Activated B cell treated with CpG ODN at 0.5 μM for 24 hours (primary cell): ENCODE measurements at places on chromosomes 16 and 17. TPM values are rescaled to one million over a fixed set of nuclear protein-coding genes. Genes with fewer than 3 reads are reported as not detected.

DNA sequence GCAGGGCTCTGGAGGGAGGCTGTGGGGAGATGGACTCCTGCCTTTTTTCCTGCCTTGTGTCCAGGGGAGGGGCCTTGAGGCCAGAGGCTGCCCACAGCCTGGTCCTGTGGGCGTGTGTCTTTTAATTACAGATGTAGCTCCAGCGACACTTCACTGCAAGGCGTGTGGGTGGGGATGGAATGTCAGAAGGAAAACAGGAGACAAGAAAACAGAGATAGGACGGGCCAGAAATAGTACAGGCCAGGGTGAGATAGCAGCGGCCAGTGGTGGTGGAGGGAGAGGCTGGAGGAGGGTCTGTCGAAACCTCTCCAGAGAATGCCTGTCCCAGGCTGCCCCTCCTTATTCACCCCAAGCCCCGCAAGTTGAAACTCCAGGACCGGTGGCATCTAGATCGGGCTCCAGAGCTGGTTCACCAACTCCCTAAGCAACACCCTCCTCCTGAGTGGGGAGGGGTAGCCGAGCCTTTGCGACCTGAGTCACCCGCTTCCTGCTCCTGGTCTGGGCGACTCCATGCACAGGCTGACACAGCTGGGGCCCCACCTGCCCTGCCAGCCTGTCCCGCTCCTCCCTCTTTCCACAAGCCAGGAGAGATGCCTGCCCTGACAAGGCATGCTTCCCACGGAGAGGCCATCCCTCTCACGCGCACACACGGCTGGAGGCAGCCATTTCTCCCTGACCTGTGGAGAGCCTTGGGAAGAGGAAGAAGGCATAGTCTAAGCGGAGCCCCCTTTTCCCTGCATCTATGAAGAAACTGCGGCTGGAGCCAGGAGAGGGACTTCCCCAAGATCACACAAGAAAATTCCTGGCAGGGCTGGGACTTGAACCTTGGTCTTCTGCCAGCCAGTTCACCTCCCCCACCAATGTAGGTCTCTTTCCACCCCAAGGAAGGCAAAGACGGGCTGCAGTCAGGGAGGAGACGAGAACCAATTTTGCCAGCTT lies 6.6 kb upstream of the JUP start:
- H3K4me3 ChIP-seq, result no peak overlapping the region
- H3K4me1 ChIP-seq, result peaks cover 8% of the 10 kb centered on the region
- DNase-seq, result no peak
- H3K36me3 ChIP-seq, result no peaks in the 10 kb centered on the region

- no peaks in the 10 kb centered on the region for H3K27me3 ChIP-seq
- H3K27ac ChIP-seq, result no peak overlapping the region
- DNase-seq, result no peak
- H3K36me3 ChIP-seq, result no peaks in the 10 kb centered on the region
- no peaks in the 10 kb centered on the region for H3K4me1 ChIP-seq
These were observed 23.4 kb upstream of the SEC14L1 start for GRCh38 chr17:77117415-77117814.

PYY gene
- total RNA-seq, result not detected in 2 replicates

IRX5 gene
- 0.07 TPM in 1 of 2 replicates, not detected in the other for total RNA-seq

PNMT gene
- total RNA-seq, result not detected in 2 replicates
